ENCODE measurements at places on chromosomes 11 and 22.

DNA sequence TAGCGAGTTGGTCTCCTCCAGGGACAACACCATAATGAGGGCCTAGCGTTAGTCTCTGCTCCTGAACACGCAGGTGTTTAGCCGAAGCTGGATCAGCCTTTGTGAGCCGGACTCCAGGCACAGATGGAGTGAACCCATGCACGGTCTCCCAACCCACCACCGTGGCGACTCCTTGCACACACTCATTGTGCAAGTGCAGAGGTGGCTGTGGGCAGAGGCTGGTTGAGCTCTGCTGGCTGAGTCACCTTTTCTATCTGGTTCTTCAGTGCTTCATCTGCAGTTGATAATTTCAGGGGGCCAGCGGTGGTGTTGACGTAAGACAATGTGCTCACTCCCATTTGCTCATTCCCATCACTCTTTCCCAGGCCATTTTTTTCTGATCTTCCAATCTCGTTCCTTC, 72.1 kb upstream of the SLC22A12 start:
- no peak for DNase-seq

GRCh38 chr11:33694346-33695050, 6.1 kb downstream of the C11orf91 start:
- DNase-seq = no peak

DNA sequence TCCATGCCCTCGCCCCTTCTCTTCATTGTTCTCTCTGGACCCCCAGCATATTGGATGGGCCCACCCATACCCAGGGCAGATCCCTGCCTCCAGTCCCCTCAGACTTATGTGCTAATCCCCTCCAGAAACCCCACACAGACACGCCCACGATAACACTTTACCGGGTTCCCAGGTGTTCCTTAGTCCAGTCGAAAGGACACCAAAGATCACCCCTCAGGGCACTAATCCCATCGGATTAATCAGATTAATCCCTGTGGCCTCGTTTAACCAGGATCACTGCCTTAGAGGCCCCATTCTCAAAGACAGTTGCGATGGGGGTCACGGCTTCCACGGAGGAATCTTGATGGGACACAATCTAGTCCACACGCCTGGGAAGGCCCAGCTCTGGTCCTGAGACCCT, 80.8 kb downstream of the SHANK2 start:
- DNase-seq = no peak

GRCh38 chr22:10961043-10961860, 4566.7 kb upstream of the OR11H1 start:
- no peak for DNase-seq

DNA sequence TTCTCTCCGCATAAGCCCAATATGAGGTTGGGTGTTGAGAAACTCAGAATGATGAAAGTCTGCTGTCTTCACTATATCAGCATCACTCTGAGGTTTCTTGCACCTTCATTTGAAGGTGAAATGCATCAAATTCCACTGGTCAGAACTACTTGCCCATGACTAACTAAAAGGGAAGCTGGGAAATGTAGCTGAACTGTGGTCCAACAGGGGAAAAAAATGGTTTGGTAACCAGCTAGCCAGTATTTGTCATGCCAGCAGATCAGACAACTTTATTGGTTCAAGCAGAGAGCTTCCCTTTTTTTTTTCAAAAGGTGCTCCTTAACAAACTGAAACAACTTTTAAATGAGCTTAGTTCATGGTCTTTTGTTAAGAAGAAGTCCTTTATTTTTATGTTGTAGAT, 14.2 kb upstream of the PIK3C2A start:
- no peak for DNase-seq

- no peak for DNase-seq
Observed at GRCh38 chr11:11980200-11980599, 28.2 kb downstream of the DKK3 start.

- no peak for DNase-seq
Observed at GRCh38 chr11:117828611-117829368, 4.2 kb upstream of the FXYD2 start.

GRCh38 chr11:122175306-122175705, 59.3 kb upstream of the BLID start:
- DNase-seq = no peak

All from NCI-H2227 treated with DMSO at 0.1 percent for 48 hours (cell line).